Inflammatory macrophage treated with lipopolysaccharide for 1 hour (primary cell): ENCODE measurements at places on chromosomes 4 and X.
A peak's percentile ranks its signal among the peaks of the same experiment; 100 is the strongest.

DNA sequence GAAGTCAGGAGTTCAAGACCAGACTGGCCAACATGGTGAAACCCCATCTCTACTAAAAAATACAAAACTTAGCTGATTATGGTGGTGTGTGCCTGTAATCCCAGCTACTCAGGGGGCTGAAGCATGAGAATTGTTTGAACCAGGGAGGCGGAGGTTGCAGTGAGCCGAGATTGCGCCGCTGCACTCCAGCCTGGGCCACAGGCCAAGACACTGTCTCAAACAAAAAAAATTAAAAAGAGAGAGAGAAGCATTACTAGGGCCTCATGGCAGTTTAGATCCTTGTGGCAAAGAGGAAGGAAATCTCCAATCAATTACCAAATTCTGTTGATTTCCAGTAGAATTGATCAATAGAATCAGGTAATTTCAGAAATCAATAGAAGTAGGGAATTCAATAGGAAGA is 16.8 kb upstream of the SLC34A2 start:
- DNase-seq = no peak

GRCh38 chr4:100984901-100985300 is 362.4 kb downstream of the PPP3CA start:
- no peak for DNase-seq

DNA sequence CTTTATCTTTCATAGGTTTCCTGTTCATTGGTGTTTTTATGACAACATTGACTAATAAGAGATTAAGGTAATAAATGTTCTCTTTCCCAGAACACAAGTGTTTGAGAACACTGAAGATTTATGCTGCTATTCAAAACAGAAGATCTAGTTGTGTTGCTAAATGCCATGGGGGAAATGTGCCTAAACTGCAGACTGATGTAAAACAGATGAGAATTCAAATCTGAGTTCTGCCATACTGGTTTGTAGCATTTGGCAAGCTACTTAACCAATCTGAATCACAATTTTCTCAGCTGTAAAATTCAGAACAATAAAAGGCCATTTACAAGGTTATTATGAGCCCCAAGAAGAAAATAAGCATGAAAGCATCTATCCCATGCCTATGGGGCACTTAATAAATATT is 2.3 kb downstream of the SLC10A6 start:
- DNase-seq = no peak

DNA sequence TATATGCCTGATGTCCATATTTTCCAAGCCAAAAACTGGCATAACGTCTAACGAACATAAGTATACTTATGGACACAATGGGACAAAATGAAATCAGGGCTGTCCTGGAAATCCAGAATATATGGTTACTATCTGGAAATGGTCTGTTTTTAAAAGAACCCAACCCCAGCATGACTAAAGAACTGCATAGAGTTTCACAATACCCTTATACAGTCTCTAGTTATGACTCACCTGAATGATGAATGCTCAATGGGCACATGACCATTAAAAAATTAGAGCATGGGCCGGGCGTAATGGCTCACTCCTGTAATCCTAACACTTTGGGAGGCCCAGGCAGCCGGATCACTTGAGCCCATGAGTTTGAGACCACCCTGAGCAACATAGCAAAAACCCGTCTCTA is 31.8 kb downstream of the AMMECR1 start:
- peak; percentile 11 for DNase-seq

DNA sequence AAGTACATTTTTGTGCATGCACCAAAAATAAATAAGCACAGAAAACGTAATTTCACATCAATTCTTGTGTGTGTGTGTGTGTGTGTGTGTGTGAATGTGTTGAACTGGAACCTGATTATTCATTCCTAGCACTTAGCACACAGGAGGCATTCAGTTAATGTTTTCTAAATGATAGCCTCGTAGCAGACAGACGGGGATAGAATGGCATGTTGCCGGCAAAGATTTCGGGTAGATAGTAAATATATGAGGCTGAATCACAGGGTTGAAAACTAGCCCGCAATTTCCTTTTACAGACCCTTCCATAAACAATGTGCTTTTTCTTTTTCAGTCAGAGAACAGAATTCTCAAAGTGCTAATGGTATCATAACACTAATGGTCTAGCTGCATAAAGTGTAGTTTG is 13.5 kb downstream of the MAOB start:
- no peak for DNase-seq

GRCh38 chrX:69028006-69028760 is 137.1 kb downstream of the PJA1 start:
- peak; percentile 49 for DNase-seq

GRCh38 chr4:159023741-159024140 is 79.1 kb upstream of the RAPGEF2 start:
- DNase-seq = no peak

DNA sequence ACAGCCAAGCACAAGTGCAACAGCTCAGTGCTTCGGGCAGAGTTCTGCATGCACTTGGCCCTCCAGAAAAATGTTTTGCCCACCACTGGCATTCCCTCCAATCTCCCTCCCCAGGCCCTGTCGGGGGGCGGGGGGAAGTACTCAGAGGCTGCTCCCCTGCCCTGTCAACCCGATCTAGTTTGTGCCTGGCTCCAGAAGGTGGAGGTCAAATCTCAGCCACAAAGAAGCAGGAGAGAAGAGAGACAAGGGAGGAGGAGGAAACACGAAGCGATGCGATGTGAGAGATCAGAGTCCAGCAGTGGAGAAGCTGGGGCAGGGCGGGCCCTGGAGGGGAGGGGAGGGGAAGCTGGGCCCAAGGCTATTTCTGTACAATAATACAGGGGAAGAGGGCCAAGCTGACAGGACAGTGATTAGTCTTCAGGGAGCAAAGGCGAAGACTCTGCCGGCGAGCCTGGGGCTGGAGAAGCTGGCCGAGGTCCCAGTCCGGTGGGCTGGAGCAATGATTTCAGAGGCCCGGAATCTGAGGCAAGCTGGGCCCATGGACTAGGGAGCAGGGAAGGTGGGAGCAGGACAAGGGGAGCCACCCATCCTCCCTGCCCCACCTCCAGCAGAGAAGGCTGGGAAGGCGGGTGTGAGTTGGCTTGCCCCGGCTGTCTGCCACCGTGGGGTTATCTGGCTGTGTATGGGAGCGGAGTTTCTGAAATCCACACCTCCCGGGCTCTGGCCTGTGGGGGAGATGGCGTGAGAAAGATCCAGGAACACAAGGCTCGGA is 167.1 kb downstream of the EFNB1 start:
- no peak for DNase-seq

GRCh38 chrX:2409796-2410195 is 91.0 kb downstream of the DHRSX start:
- no peak for DNase-seq

DNA sequence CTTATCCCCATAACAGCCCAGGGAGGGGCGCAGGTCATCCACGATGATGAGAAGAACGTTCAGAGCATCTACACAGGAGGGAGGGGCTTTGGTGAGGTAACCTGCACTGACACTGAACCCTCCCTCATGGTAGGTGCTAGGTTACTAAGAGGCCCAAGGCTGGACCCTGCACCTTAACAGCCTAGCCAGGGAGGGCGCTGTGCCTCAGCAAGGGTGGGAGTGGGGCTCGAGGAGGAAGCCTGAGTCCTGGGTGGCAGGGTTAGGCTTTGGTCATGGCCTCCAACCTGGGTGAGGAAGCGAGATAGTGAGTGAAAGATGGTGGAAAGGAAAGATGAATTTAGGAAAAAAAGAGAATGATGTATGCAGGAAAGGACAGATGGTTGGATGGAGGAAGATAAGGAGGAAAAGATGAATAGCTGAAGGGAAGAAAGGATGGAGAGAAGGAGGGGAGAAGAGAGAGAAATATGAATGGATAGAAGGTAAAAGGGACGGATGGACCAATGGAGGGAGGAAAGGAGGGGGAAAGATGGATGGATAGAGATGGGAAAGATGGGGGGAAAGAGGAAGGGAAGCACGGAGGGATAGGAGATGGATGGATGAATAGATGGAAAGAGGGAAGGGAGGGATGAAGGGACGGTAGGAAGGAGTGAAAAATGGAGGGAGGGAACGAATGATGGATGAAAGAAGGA is 736 bp downstream of the IDS start:
- no peak for DNase-seq

GRCh38 chrX:118218079-118218478 is 101.5 kb upstream of the KLHL13 start:
- DNase-seq = no peak

- no peak for DNase-seq
These were observed 60.2 kb upstream of the VMA21 start for GRCh38 chrX:151336809-151337208.

GRCh38 chr4:10225096-10225495 is 108.5 kb upstream of the WDR1 start:
- no peak for DNase-seq

GRCh38 chrX:130805903-130806302 is 97.1 kb downstream of the ENOX2 start:
- no peak for DNase-seq

DNA sequence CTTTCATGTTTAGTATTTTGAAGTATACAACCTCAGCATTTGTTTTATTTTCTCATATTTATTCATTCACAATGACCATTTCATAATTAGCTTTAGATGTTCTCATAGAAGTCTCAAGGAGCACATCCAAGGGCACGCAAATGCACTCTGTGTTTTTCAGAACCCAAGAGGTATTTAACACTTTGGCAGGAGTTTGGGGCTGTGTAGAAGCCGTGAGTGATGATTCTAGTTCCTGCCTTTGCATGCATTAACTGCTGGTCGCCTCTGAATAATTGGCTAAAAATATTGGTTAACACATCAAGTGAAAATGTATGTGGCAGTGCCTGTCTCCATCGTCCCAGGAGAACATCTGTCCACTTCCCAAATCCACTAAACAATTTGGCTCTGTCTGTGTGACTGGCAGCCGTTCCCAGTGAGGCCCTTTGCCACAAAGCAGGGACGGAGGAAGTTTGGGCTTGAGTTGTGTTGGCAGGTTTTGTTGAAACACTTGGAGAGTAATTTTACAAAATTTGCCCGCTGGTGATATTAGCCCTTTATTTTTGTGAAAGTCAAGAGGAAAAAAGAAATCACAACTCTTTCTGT is 730.7 kb upstream of the SLIT2 start:
- no peak for DNase-seq

DNA sequence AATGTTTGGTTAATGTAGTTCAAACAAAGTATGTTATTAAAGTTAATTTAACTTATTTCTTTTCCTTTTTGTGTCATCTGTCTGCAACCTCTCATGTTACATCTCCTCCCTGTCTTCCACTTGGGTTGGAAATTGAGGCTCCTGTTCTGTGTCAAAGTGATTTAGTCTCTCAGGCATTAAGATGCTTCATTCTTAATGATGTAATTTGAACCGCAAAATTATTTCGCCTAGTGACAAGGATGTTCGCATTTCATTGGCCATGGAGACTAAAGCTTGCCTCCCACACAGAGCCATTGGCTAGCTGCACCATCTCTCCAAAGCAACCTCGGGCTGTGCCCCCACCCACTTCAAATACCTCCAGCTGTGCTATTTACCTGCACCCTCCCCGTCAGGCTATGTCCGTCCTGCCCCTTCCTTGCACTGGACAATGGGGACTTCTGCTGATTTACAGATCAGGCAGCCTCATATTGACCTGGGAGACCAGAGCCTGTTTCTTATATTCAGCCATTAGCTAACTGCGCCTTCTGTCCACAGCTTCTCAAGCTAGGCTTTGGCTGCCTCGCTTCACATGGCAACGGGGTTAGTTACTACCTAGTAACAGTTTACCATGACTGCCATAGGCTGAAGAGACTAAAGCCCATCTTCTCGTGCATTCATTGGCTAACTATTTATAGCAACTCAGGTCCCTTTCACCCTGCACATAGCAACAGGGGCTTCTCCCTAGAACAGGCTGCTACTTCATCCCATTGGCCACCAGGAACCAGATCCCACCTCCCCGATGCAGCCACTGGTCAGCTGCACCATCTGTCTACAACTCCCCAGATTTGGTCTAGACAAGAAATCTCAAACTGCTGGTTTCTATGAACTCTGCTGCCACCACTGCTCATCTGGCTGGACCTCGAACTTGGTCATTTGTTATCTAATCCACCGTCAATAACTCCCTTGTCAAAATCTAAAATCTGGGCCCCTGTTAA is 8.6 kb upstream of the ZNF157 start:
- peak; percentile 47 for DNase-seq

- peak; percentile 19 for DNase-seq
These were observed 8.5 kb upstream of the NUDT6 start for GRCh38 chr4:122930862-122931261.

GRCh38 chrX:125947501-125947900 is 218.6 kb downstream of the DCAF12L2 start:
- DNase-seq = no peak

GRCh38 chrX:19487520-19488200 is 27.6 kb downstream of the MAP3K15 start:
- no peak for DNase-seq

DNA sequence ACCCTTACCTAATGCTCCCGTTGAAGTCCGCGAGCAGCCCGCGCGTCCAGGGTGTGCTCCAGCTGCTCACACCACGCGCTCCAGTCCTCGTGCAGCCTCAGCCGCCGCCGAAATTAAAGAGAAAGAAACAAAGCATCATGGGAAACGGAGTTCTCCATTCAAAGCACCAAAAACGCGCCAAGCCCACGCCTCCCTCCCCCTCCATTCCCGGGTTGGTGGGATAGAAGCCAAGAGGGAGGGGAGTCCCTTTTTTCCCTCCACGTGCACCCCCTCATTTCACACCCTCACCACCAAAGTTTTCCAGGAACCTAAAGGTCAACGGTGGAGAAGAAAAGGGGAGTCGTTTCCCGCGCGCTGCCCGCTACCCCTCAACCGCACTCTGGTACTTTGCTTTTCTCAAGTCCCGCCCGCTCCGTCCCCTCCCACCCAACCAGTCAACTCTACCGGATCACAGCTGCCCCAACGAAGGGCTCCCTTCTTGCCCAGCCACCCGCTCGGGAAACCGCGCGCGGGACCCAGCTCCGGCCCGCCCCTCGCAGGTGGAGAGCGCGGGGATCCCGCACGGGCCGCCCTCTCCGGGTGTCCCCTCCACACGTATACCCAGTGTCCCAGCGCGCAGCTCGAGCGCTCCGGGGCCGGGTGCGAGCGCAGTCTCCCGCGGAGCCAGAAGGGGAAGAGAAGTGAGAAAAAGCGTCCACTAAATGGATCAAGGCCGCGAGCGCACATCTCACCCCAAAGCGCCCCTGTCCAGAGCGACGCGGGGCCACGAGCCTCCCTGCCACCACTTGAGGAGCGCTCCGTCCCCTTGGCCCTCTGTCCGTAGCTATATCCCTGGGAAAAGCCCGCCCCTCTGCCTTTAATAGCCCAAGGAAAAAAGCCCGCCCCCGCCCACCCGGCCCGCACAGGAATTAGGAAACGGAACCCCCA is 65.1 kb upstream of the CCDC160 start:
- DNase-seq = peak; percentile 7

- DNase-seq = no peak
These were observed 411.3 kb upstream of the EMCN start for GRCh38 chr4:100929135-100929534.

GRCh38 chrX:57367649-57368048 is 81.1 kb downstream of the FAAH2 start:
- DNase-seq = no peak
